Activated effector memory CD4-positive, alpha-beta T cell treated with anti-CD3 and anti-CD28 coated beads, Interleukin-2, amount 50 U/mL, for 16 hours (primary cell): ENCODE measurements at places on chromosomes 2 and 18.

GRCh38 chr2:120291401-120292311, 39.0 kb downstream of the RALB start:
- DNase-seq: no peak

GRCh38 chr18:8348051-8348720, 261.1 kb upstream of the RAB12 start:
- DNase-seq: no peak

DNA sequence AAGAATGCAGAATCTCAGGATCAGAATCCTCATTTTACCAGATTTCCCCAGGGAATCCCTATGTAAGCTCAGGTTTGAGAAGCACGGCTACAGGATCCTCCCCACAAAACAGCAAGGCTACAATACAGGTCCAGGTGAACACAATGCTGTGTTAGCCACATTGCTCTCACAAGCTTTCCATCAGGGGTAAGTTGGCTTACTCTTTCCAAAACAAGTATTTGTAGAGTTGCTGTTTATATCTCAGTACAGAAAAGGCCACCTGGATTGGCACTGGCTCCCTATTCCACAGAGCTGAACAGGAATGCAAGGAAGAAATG, 11.0 kb downstream of the SPRED2 start:
- DNase-seq: no peak

DNA sequence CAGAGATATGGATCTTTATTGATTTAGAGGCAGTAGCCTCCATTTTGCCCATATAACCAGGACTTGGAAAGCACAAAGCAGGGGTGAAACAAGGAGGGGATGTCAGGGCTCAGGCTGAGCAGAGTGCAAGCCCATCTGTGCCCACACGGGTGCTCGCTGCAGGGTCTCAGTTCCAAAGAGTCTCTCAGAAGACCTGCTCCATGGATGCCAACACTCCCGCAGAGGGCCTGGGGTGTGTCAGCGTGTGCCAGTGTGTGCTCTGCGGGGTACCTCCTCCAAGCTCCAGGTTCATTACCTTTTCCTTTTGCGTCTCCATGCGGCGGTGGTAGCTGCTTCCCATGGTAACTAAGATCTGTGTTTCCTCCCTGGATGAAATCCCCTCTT, 107.5 kb downstream of the EIPR1 start:
- no peak for DNase-seq

DNA sequence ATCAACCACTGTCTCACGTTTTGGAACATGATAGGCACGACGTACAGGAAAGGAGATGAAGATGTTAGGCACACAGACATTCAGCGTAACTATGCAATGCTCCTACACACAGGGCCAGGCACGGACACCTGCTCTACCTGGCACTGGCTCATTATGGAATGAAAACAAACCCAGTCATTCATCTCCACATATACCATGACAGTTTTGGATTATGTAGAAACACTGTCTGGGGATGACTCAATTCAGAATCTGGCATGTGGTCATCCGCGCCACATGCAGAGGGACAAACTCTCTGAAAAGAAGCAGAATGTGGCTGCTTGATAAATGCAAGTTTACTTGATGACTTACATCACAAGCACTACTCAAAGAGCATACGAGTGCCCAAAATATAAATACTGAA, 29.5 kb upstream of the NFU1 start:
- DNase-seq: no peak

DNA sequence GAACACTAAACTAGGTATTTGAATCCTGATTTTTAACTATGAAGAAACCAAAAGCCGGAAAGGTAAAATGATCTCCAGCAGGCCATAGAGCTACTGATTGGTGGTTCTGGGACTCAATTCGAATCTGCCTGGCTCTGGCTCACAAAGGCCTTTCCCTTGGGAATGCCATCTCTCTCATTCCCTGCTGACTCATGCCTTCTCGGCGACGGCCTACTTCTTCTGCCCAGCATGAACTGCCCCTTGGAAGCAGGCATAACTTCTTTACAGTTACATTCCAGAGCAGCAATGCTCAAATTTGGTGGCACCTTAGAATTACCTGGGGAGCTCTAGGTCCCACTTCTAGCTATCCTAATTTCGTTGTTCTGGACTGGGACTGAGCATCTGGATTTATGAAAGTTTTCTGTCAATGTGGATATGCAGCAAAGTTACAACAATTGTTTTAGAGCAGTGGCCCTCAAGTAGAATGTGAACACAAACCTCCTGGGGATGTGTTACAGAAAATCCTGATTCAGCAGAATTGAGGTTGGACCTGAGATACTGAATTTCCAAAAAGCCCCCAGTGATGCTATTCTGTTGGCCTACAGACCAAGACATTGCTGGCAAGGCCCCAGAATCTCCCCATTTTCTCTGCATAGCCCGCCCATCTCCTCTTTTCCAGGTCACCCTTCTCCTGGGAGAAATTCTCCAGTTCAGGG, 261.1 kb downstream of the CNTNAP5 start:
- DNase-seq: no peak

- peak; percentile 76 for DNase-seq
Measured at GRCh38 chr2:84888401-84889276, 7.8 kb upstream of the TRABD2A start.

DNA sequence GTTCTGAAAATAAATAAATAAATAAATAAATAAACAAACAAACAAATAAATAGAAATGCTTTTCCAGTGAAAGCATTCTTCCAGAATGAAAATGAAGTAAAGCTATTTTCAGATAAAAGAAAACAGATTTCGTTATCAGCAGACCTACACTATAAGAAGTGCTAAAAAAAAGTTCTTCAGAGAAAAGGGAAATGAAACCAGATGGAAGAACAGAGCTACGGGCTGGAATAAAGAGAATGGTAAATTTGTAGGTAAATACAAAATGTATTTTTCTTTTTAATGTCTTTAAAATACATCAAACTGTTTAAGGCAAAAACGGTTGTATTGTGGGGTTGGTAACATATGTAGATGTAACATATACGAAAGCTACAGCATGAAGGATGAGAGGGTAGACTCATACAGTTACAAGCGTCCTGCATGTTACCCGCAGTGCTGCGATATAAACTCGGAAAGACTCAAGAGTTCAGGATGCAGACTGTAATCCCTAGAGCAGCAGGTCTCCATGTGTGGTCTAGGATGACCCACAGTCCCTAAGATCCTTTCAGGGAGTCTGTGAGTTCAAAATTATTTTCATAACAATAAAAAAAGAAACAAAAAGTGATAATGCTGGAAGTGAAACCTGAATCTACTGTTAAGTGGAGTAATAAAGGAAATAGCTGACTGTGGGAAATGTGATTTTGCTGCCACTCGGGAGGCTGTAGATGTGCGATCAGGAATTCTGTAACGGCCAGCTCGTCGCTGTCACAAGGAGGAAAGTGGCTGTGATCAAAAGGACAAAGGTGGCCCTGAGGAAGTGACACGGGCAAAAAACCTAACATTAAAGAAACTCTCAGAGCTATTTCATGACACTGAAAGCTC, 5.3 kb upstream of the RAB12 start:
- no peak for DNase-seq

GRCh38 chr2:144521686-144522085, 1.8 kb upstream of the ZEB2 start:
- DNase-seq: no peak
